ENCODE measurements at places on chromosomes 16 and 17.

DNA sequence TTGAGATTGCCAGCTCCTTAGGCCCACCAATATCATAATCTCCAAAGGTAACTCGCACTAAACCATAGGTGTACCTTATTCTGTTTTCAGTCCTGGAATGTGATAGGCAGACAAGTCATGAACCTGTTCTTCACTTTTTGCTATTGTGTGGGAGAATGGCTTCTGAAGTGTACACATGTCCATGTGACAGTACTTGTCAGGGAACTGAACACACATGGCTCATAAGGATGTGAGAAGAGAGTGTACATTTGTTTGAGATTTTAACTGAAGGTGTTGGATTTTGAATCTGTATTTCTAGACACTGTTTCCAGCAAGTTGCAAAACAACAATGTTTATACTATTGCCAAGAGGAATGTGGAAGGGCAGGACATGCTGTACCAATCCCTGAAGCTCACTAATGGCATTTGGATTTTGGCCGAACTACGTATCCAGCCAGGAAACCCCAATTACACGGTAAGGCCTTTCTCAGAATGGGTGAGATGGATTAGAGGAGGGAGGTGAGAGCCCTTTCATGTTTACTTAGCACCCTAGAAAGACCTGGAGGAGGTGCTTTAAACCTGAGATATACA lies 14.5 kb upstream of the RASL10B start:
- no peak for DNase-seq

DNA sequence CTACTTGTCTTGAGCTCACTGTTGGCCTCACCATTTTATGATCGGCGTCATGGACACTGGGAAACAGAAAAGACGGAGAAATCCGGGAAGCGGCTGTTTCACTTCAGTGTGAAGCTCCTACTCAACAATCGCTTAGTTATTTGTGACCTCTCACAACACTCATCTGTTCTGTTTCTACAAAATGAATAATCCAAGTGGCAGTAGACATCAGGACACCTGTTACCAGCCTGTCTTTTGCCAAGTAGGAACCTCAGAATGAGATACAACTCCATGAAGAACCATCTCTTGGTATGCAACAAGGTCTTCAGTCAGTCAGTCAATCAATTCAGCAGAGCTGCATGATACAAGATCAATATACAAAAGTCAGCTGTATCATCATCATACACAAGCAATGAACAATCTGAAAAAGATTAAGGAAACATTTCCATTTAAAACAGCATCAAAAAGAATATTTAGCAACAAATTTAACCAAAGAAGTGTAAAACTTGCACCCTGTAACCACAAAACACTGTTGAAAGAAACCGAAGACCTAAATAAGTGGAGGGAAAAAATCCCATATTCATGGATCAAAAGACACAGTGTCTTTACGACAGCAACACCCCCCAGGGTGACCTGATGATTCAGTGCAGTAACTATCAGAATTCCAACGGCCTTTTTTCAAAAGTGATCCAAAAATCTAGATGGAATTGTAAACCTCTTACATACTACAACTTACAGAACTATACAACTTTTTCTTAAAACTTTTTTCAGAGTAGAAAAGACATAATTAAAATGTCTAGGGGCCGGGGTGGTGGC lies 63.4 kb downstream of the ANKRD11 start:
- no peak for DNase-seq

- DNase-seq: no peak
Observed at GRCh38 chr16:66116163-66117002, 250.1 kb upstream of the CDH5 start.

DNA sequence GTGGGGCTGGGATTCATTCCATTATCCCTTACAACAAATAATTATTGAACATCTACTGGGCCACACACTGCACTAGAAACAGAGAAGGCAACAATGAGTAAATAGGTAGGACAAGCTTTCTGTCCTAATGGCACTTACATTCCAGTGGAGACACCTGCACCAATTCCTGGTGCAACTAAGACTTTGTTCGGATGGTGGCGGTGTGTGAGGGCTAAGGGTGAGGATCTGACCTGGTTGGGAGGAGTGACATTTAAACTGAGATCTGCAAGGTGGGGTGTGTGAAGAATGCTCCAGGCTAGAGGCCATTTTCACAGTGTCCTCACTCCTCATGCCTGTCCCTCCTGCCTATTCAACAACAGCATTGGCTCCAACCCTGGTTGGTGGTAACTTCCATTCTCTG lies 510.0 kb downstream of the XYLT1 start:
- DNase-seq: no peak

DNA sequence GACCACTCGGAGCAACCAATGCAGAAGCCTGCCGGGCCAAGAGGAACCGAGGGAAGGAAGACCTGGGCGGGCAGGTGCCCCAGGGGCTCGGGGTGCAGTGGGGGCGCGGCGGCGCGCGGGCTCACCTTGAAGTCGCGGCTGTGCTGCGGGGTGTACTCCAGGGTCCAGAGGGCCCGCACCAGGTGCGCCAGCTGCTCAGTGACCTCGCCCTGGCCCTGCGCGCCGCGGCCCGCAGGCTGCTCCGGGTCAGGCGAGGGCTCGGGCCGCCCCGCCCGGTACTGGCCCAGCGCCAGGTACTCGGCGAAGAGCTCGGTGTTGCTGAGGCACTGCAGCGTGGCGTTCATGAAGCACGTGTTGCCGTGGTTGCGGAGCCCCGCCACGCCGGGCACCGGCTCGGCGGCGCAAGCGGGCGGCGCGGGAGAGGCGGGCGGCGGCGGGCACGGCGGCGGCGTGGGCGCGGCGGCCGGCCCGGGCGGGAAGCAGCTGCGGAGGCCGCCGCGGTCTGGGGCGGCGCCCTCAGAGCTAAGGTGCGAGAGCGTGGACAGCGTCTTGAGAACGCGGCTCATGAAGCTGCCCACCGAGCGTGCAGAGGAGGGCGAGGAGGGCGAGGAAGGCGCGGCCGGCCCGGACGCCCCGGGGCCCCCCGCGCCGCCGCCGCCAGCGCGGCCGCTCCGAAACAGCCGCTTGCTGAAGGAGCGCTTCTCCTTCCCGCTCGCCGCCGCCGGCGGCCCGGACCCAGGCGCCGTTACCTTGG lies 562 bp downstream of the USP31 start:
- peak; percentile 12 for DNase-seq
